ENCODE measurements at places on chromosomes 1 and 21. TPM values are rescaled to one million over a fixed set of nuclear protein-coding genes. Genes with fewer than 3 reads are reported as not detected.

The AADACL4 gene
- 0.24 TPM for total RNA-seq

The S1PR1 gene
- total RNA-seq = 1.1 TPM

The FAM177B gene
- total RNA-seq = not detected

The PINK1 gene
- 28.0 TPM for total RNA-seq

The CYP4A22 gene
- total RNA-seq = not detected

The SH2D2A gene
- total RNA-seq = not detected

The SMCP gene
- total RNA-seq = not detected

The SYDE2 gene
- 24.2 TPM for total RNA-seq

The DNAJC28 gene
- total RNA-seq = 4.9 TPM

The CD1E gene
- not detected for total RNA-seq

The TDRD5 gene
- total RNA-seq = 0.12 TPM

The LPAR3 gene
- total RNA-seq = 4.3 TPM
